ENCODE measurements at places on chromosomes 5 and 9.

GRCh38 chr5:50576265-50576664 is 90.2 kb upstream of the PARP8 start:
- no peak for DNase-seq

DNA sequence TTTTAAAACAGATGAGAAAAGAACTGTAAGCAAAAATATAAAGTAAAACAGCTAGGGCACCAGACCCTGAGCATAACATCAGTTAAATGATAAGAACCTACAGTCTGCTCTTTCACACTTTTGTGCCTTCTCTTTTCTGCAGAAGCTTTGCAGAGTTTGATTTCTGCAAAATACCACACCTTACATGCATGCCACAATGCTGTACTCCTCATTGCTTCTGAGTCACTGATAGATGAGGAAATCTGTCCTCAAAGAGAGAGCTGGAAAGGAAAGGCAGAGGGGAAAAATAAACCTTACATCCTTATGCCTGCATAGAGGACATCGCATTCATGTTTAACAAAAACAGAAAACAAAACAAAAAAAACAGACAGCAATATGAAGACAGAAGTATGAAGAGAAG is 142.9 kb downstream of the ATPSCKMT start:
- no peak for DNase-seq

- DNase-seq: peak; percentile 39
Measured at GRCh38 chr5:139633295-139634027, 14.7 kb upstream of the CXXC5 start.

DNA sequence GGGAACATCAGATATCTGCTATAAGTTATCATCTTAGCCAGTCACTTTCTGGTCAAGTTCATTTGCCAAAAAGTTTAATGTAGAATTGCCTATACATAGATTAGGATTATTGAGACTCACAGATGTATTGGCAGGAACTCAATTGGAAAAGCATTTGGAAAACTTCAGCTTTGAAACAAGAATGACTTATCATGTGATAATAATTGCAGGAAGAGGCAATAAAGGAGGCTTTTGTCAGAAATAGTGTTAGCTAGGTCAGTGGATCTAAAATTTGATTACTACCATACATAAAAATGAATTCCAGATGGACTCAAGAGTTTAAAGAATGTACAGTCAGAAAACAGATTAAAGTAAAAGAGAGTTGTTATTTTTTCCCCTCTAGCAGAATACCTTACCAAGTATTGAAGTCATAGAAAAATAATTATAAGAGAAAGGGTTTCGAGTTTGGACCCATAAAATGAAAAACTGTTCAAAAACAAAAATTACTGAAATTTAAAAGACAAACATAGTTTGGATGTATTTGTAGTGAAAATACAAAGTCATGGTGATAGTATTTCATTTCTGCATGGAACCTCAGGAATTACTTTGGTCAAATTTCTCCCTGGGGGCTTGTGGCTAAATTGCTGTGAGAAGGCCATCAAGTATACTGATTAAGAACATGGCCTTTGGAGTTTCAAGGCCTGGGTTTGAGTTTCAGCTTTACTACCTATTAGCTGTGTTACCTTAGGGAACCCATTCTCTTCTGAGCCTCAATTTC is 159.9 kb downstream of the TMEM38B start:
- no peak for DNase-seq

- DNase-seq: no peak
Measured at GRCh38 chr9:12318732-12319685, 374.2 kb upstream of the TYRP1 start.

DNA sequence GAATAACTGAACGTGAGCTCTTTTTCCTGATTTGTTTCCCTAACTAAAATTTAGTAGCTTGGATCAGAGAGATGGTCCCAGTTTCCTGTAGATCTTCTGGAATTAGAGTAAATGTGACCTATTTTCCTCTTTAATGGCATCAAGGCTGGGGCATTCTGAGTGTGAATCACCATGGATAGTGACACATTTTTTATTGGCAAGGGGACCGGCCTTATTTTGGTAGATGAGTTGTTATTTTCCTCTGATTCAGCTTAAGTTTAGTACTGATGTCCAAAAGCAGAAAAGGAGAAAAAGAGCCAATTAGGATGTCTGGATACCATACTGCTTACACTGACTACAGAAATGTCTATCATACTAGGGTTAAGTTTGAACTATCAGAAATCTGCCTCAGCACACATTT is 68.1 kb downstream of the RNF38 start:
- DNase-seq: no peak

DNA sequence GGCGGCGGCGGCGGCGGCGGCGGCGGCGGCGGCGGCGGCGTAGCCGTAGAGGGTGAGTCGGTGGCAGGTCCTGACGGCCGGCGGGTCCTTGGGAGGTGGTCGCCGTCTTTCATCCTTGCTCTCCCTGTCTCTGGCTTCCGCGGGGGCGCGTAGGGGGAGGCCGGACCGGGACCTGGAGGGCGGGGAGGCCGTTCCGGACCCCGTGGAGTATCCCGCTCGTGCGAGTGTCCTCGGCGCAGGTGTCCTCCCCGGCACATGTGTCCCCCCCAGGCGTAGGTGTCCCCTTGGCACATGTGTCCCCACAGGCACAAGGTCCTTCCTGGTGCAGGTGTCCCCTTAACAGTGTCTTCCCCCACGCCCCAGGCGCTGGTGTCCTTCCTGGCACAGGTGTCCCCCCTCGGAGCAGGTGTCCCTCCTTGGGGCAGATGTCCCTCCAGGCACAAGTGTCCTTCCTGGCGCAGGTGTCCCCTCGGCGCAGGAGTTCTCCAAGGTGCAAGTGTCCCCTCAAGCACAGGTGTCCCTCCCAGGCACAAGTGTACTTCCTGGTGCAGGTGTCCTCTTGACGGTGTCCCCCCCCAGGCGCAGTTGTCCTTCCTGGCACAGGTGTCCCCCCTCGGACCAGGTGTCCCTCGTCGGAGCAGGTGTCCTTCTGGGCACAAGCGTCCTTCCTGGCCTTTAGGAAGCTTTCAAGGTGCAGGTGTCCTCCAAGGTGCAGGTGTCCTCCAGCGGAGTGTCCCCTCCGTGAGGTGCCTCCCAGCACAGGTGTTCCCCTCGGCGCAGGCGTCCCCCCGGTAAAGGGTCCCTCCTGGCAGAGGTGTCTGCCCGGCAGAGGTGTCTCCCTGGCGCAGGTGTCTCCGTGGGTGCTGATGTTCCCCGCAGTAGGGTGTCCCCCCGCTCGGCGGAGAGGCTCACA is 519 bp downstream of the EXOC3 start:
- no peak for DNase-seq

DNA sequence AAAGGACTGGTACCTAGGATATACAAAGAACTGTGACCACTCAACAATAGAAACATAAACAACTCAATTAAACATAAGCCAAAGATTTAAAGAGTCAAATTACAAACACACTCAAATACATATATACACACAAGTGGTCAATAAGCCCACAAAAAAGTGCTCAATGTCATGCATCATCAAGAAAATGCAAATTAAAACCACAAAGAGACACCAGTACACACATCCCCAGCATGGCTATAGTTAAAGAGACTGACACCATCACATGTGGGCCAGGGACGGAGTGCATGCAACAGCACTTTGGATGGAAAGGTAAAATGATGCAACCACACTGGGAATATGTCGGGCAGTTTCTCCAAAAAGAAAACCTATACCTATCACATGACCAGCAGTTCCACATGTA is 89.7 kb downstream of the CAAP1 start:
- no peak for DNase-seq

- DNase-seq: no peak
Measured at GRCh38 chr9:24614070-24614469, 68.4 kb upstream of the IZUMO3 start.

- no peak for DNase-seq
Measured at GRCh38 chr5:39650008-39650762, 225.4 kb upstream of the DAB2 start.

- DNase-seq: no peak
Measured at GRCh38 chr5:150593996-150594395, 46.5 kb upstream of the SYNPO start.

DNA sequence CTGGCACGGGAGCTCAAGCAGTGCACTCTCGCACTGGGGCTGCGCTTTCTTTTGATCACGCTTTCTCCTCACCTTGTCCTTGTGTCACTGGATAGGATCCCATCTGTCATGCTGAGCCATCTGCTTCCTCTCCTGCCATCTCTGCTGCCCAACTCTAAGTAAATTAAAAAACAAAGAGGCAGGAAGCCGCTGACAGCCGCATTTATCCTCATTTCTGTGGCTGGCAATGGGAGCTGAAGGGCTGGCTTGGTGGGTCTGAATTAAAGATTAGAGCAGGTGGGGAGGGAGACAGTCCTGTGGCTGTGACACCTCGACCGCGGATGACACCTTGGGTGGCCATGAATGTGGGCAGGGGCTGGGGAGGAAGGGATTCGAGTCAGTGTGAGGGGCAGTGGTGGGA is 159.2 kb upstream of the ALDH1B1 start:
- no peak for DNase-seq
